DMS53 (cell line): ENCODE measurements at places on chromosomes 1 and 21.

GRCh38 chr1:221891708-221892107 lies 149.8 kb upstream of the DUSP10 start:
- no peak for DNase-seq

DNA sequence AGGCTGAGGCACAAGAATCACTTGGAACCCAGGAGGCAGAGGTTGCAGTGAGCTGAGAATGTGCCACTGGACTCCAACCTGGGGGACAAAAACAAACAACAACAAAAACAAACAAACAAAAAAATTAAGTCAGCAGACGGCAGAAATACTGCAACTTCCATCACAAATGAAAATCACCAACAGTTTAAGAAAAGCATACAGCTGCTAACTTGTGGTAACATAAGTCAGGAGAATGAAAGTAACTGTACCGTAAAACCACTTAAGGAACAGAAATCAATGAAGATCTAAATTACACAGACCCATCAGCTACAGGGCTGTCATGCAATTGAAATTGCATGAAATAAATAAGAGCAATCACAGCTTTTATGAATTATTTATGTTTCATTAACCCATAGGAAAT lies 25.0 kb downstream of the MCOLN2 start:
- DNase-seq = no peak

- no peak for DNase-seq
These were observed 48.6 kb upstream of the COL6A1 start for GRCh38 chr21:45932922-45933502.

DNA sequence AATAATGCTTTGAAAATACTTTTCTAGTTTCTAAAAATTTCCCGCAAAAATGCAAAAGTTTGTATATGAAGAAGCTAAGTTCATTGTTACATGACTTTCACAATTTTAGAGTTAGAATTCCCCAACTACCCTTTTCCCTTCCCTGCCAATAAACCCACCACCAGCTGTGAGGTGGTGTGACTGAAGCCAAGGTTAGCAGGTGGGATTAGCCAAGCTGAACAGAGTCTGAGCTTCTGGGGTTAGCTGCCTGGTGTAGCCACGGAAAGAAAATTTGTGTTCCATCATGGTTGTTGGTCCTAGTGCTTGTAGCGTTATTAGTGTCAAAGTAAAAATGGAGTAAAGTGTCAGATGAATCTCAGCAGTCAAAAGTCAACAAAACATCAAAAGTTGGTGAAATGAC lies 110.9 kb downstream of the ASTN1 start:
- no peak for DNase-seq

GRCh38 chr1:232658386-232658785 lies 28.5 kb upstream of the SIPA1L2 start:
- no peak for DNase-seq

- no peak for DNase-seq
These were observed 37.2 kb downstream of the ZFYVE9 start for GRCh38 chr1:52179073-52179472.

GRCh38 chr1:39789571-39790110 lies 976 bp upstream of the BMP8B start:
- no peak for DNase-seq

DNA sequence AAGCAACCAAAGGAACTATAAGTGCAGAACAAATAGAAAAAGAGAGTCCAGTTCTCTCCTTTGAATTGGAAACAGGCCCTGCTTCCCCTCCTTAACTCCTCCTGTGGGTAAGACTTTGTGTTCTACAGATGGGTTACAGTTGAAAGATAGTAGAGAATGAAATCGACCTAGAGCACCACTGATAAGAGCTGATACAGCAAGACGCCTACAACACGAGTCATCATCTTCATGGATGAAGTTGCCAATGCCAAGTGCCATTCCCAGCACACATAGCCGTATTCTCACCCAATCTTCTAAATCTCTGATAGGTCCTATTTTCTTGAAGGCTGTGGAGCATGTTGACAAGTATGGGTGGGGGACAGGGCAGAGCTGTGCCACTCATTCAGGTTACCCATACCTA lies 99.8 kb upstream of the CAMK1G start:
- no peak for DNase-seq
